Right ventricle myocardium inferior (tissue), 1 donor: ENCODE measurements at places on chromosomes 2 and 18. TPM values are rescaled to one million over a fixed set of nuclear protein-coding genes. Genes with fewer than 3 reads are reported as not detected.

DNA sequence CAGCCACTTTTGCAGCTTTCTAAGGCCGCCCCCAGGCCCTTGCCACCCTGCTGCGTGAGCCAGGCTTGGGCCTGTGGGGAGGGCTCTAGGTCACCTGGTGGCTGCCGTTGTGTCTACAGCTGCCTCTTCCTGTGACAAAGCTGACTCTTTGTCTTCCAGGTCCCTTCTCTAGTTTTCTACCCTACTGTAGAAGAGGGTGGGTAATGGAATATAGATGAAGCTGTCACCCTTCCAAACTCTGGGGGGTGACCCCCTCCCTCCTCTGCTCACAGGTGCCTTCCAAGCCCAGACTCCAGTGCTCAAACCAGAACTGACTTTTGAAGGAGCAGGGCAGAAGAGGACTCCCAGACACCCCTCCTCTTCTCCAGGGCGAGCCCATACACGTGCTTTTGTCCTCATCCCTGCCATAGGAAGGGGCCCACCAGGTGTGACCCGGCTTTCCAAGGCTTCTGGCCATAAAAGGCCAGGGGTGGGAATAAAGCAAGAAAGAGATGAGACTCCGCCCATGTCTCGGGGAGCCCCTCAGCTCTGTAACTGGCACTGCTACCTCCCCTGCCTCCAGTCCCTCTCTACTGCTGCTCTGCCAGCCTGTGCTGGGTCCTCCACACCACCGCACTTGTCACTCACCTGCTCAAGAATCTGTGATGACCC lies 17.9 kb upstream of the SDC1 start:
- no peak for DNase-seq

DNA sequence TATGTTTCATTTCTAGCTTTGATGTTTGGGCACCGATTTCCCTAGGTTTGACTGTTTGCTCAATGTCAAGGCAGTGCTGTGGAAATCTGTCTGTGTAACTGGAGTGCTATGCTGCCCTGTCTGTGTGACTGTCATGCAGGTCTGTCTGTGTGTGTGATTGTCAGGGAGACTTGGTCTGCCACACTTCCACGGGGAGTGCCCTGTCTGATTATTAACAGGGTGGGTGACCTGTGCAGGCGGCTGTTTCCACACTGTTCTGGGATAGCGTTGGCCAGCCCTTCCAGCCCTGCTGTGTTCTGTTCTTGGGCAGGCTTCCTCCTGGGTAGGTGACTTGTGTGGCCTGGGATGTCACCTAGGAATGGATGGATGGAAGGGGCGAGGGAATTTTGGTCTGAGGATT lies 85.3 kb downstream of the FHOD3 start:
- no peak for DNase-seq

DNA sequence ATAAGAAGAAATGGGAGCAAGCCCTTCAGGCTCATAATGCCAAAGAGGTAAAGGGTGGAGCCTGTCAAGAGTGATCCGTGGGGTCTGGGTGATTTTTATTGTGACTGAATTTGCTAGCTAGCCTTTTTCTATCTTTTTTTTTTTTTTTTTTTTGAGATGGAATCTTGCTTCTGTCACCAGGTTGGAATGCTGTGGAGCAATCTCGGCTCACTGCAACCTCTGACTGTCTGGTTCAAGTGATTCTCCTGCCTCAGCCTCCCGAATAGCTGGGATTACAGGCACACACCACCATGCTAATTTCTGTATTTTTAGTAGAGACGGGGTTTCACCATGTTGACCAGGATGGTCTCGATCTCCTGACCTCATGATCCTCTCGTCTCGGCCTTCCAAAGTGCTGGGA lies 29.1 kb downstream of the DRC1 start:
- DNase-seq, result no peak

DNA sequence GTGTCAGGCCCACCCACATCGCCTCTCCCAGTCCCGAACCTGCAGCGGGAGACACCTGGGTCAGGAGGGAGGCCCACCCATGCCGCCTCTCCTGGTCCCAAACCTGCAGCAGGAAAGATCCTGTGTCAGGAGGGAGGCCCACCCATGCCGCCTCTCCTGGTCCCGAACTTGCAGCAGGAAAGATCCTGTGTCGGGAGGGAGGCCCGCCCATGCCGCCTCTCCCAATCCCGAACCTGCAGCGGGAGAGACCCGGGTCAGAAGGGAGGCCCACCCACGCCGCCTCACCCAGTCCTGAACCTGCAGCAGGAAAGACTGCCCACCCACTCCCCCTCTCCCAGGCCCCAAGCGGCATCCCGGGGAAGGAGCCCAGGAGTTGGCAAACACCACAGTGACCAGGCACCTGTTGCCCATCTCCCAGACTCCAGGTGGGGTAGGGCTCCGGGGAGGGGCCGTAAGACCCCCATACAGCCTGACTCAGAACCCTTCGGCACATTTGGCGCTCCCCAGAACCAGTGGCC lies 7.8 kb downstream of the SLC66A2 start:
- no peak for DNase-seq

DNA sequence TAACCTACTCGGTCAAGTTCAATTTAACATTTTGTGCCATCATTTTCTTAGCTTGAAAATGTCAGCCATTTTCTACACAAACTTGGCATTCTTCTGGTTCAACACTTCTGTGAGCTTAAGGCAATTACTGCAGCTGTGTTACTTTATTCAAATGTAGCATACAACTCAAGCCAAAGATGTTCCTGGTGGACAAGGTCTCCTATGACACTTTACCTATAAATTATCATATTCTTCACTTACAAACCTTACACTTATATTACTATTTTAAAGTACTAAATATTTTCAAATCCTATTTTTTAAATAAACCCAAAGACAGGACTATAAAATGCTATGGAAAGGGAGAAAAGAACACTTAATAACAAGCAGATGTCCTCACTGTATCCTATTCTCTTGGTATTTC lies 1045.3 kb downstream of the TSN start:
- DNase-seq, result no peak

DNA sequence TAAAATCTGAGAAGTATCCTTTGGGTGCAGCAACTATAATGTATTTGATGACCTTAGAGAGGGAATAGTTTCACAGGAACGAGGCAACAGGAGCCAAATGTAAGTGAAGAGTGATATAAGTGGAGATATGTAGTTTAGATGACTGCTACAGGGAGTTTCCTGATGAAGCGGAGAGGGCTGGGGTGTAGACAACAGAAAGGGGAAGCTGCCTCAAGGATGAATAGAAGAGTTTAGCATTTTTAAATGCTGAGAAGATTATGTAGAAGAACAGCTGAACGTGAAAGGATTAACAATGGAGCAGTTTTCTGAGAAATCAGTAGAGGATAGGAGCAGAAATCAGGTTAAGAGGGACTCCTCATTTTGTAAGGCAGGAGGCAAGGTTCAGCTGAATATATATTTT lies 133.3 kb downstream of the LCLAT1 start:
- no peak for DNase-seq

GRCh38 chr2:127355407-127356008 lies 32.3 kb downstream of the MAP3K2 start:
- DNase-seq, result no peak

GRCh38 chr2:99205491-99205890 lies 24.5 kb downstream of the MRPL30 start:
- DNase-seq, result no peak

- no peak for DNase-seq
Measured at GRCh38 chr2:122414902-122415301, 659.5 kb downstream of the TSN start.

- no peak for DNase-seq
Measured at GRCh38 chr2:4964001-4964540, 728.1 kb upstream of the SOX11 start.

DNA sequence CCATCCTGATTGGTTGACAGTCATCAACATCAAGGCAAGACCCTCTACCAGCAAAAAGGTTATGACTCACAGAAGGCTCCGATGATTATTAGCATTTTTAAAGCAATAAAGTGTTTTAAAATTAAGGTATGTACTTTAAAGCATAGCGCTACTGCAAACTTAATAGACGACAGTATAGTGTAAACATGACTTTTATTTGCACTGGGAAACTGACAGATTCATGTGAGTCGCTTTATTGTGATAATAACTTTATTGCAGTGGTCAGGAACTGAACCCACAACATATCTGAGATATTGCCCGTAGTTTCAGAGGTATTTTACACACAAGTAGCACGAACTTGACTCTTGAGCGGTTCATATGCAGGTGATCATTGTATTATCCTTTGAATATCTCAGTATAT lies 249.1 kb downstream of the LTBP1 start:
- no peak for DNase-seq

GRCh38 chr18:6399776-6400175 lies 14.9 kb downstream of the L3MBTL4 start:
- no peak for DNase-seq

GRCh38 chr2:75548036-75548573 lies 12.6 kb downstream of the EVA1A start:
- DNase-seq, result no peak

DNA sequence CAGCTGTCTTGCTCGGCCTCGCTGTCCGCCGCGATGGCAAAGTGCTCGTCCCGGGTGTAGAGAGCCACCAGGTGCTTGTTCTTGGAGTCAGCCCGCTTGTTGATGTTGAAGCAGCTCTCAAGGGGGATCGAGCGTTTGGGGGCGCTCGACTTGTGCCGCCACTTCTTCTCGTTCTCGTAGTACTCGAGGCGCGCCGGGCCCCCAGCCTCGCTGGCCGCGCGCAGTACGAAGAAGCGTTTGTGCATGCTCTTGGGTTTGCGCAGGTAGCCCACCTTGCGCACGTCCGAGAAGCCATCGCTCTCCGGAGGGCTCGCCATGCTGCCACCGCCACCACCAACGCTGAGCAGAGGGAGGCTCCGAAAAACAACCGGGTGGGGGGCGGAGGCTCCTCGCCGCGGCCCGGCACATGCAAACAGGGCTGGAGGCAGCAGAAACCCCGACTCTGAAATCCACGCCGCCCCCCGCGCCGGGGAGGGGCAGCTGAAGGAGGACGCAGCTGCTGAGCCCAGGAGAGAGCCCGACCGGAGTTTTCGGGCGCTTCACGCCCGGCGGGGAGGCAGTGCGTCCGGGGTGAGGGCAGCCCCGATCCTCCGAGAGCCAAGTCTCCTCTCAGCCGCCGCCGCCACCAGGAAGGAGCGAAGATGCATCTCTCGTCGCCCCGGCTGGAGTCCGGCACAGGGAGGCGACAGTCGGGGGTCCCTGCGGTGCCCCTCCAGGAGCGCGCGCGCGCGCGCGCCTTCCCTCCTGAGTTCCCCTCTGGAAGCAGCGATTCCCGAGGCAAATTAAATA lies 1.0 kb downstream of the IRS1 start:
- DNase-seq, result peak; percentile 73

- DNase-seq, result no peak
Measured at GRCh38 chr2:15378148-15378908, 182.8 kb downstream of the NBAS start.

LYG2 gene
- total RNA-seq, result not detected

MC2R gene
- total RNA-seq, result not detected

ATP8B1 gene
- total RNA-seq, result 5.0 TPM

ABCG5 gene
- total RNA-seq, result not detected

CYS1 gene
- 3.2 TPM for total RNA-seq

MAP3K19 gene
- total RNA-seq, result not detected

HOXD10 gene
- total RNA-seq, result not detected
